ENCODE measurements at places on chromosomes 7 and 10.

- no peak for DNase-seq
Measured at GRCh38 chr10:78687626-78688025, 381.1 kb upstream of the ZMIZ1 start.

- no peak for DNase-seq
Measured at GRCh38 chr10:120005207-120006201, 113.0 kb downstream of the SEC23IP start.

DNA sequence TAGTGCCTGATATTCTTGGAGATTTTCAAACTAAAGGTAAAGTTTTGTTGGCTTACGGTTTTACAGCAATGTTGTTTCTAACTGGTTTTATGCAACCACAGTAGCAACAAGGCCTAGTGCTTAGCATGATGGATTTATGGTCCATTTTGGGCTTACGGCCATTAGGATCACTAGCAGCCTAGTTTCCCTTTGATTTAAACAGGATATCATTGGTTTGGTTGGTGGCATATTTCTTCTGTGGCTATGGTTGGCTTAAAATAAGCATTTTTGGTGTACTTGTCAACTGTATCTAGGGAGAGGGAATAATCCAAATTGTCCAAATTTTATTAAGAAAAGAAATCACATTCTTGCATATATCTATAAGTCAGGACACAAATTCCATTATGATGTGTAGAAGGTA, 194.0 kb downstream of the HDAC9 start:
- no peak for DNase-seq

DNA sequence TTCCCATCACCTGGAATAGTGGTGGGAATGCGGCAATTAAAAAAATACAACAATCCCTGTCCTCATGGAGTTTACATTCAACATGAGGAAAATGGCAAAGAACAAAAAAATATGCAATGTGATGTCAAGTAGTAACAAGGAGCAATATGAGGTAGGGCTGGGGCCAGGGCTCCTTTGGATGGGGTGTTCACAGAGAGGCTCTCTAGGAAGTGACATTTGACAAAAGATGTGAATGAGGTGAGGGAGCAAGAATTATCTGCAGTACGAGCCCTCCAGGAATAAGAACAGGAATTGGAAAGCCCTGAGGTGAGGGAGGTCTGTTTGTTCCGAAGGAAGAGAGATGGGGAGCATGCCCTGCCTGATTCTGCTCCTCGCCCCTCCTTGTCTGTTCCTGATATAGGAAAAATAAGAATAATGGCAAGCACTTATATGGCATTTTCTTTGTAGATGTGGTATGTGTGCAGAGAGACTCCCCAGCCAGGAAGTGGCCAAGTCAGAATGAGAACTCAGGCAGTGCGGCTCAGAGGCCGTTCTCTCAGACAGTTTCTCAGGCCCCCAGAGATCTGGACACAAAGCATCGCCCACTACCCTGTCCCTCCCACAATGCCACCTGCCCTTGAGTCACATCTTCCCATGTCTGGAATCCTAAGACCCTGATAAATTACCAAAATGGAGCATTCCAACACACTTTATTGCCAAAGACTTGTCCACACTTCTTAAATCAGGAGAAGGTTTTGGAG, 105.6 kb downstream of the APBB1IP start:
- no peak for DNase-seq

DNA sequence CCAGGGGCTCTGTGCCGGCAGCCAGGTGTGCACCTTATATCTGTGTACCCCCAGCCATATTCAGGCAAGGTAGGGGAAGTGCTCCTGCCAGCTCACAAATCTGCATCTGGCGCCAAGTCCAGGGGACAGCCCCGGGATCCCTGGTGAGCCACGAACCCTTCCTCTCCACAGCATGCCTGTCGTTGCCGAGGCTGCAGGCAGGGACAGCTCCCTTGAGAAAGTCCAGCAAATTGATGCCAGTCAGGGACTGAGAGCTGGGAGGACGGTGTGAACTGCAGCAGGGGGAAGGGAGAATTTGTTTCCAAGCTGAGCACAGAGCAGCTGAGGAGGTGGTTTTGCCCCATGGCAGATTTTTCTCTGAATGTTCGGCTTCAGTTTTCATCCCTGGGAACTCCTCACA, 919 bp downstream of the PLA2G12B start:
- no peak for DNase-seq

GRCh38 chr7:121107923-121108498, 119.5 kb downstream of the CPED1 start:
- no peak for DNase-seq

- DNase-seq = no peak
Measured at GRCh38 chr10:104642658-104643302, 1.7 kb downstream of the SORCS3 start.

Measured in stimulated activated CD4-positive, alpha-beta T cell treated with anti-CD3 and anti-CD28 coated beads, Interleukin-4, amount 100 ng/mL, for 4 hours (primary cell).